ENCODE measurements at places on chromosomes 2 and 18.

DNA sequence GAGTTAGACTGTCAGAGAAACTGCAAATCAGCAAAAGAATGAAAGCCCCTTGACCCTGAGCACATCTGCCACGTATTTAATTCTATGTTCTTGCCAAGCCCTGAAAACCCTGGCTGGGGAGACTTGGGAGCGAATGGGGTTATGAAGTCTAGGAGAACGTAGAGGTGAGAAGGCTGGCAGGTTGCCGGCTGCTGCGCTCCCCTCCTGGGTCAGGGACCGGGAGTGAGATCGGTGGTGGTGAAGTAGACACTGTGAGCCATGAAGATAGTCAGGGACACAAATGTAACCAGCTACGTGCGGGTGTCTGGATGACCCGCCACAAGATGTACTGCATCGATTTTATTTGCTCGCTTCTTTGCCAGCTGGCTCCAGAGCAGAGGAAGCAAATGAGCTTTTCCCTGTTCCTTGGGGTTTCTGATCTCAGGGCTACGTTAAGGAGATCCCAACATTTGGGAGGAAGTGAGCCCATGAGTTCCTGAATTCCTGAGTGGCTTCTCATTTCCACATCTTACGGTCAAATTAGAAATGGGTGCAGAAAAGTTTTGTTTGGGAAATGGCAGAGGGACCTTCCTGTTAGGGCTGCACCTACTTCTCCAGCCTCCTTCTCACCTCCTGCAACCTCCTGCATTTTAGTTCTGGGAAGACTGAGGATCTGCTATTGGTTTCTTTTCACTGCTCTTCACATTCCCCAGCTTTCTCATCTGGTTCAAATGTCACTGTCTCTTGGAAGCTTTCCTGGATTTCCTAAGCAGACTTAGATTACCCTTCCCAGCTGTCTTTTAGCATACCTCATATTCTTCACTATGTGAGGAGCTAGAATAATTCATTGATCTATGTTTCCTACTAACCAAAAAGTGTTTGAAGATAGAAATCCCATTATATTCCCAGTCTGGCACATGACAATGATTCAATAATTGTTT, 360.6 kb downstream of the ZNF521 start:
- no peak for DNase-seq

GRCh38 chr2:109453371-109453995, 160.3 kb downstream of the SEPTIN10 start:
- no peak for DNase-seq

GRCh38 chr2:233698740-233699139, 6.0 kb downstream of the UGT1A6 start:
- DNase-seq = no peak

- no peak for DNase-seq
Measured at GRCh38 chr2:1494906-1495305, 81.6 kb downstream of the TPO start.

GRCh38 chr2:219912491-219912921, 285.1 kb downstream of the SLC4A3 start:
- no peak for DNase-seq

DNA sequence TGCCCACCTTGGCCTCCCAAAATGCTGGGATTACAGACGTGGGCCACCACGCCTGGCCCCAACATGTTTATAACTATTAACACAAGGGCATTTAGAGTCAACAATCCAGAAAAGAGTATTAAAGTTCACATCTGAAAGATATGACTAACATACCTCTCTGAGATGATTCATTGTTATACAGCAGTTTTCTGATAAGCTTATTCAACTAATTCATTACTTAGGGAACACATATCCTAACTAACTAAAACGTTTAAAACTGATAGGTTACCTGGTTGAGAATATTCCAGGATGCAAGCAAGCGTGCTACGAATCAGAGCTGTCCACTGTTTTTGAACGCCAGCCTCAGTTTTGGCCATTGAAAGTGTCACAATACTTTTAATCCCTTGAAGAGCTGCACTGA, 34.0 kb upstream of the STRN start:
- DNase-seq = no peak
